ENCODE measurements at places on chromosomes 3 and 15.
A peak's percentile ranks its signal among the peaks of the same experiment; 100 is the strongest.

- DNase-seq: no peak
These were observed 66.4 kb upstream of the CCNL1 start for GRCh38 chr3:157226173-157226847.

DNA sequence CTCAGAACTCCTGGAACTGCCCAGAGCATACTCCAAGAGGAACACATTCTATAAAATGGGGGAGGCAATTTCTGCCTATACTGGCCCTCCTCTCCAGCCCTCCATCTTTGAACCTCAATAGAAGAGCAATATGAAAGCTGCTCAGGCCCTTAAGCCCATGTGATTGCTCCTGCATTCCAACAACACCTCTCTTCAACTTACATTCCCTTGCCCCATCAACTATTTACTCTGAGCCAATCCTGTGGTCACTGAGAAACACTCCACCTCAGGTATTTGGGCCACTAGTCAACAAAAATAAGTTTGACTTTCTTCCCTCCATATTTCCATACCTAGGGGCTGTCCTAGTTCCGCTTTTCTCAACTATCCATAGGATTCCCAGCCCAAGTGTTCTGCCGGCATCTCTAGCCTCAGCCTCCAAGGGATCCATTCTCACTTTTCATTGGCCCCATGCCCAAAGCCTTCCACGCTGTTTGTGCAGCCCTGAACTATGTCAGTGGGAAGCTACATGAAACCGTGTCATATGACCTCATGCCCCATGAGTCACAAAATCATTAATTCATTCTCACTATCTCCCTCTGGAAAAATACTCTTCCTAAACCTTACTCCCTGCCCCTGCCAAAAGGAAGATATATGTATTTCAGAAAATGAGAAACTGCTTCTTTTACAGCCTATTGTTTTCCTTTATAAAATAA lies 61.6 kb downstream of the GJD2 start:
- no peak for DNase-seq

DNA sequence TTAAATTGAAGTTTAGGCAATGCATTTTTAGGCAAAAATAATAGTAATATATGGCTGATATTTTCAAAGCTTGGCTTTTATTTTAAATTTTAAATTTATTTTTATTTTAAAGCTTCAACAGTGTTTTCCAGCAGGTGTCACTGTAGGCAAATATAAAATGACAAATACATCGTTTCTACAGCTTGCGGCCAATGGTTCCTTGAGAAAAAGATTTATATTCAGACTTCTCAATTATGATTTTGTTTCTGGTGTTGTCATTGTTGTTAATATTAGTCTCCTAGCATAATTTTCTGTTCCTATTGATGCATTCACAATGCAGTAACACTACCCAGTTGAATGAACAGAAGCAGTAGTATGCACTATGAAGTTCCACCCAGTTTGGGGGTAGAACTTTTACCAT lies 220.7 kb upstream of the DNAJC19 start:
- no peak for DNase-seq

DNA sequence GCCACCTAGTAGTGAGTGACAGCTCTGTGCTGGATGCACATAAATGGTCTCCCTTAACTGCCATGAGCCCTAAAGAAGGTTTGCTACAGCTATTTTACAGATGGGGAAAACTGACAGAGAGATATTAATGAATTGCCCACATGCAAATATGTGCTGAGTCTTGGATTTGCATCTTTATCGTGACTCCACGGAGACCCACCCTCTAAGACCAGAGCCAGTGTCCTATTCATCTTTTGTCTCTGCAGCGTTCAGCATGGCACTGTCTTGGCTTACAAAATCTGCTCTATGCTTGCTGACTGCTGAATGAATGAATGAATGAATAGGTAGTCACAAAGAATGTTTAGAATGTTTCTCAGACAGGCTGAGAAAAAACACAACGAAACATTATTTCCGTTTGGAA lies 48.3 kb downstream of the BTD start:
- no peak for DNase-seq

- DNase-seq: no peak
These were observed 99.2 kb upstream of the C3orf80 start for GRCh38 chr3:160126051-160126450.

DNA sequence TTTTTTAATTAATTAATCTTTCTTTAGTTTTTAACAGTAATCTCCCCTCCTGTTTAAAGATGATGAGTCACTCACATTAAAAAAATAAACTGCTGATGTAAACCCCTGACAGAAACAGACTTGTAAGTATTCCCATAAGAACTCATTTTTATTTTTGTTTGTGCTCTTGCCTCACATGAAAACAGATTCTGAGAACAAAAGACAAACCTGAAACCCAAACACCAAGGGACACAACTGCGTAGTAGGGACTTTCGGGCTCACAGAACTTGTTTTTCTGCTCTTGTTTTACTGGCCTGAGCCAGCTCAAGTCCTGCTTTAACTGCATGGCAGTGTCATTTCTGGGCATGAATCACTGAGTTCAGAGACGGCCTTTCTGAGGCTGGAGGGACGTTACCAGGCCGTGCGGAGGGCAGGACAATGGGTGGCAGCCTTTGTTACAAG lies 600.8 kb downstream of the FOXP1 start:
- DNase-seq: peak; percentile 56

GRCh38 chr3:17505856-17506255 lies 236.6 kb downstream of the TBC1D5 start:
- no peak for DNase-seq

DNA sequence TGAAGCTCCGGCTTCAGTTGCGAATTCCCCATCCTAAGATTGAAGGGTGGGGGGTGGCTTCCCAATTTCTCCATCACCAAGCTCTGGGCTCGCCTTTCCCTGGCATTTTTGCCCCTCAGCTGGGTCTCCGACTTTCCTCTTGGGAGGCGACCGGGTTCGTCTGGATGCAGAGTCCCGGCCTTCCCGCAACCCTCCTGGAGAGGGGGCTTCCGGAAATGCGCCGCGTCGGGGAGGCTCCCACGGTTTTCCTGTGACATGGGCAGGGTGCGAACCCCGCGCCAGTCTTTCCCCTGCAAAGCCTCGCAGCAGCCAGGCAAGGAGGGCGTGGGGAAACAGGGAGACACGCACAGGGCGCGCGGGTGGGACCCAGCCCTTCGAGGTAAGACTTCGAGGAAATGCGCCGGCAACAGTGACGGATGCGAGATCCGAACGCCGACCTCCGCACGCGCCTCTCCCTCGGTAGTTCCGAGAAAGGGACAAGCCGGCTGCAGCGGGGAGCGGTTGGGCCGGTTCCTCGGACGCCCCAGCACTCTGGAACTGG lies 466 bp upstream of the HCN4 start:
- DNase-seq: no peak

DNA sequence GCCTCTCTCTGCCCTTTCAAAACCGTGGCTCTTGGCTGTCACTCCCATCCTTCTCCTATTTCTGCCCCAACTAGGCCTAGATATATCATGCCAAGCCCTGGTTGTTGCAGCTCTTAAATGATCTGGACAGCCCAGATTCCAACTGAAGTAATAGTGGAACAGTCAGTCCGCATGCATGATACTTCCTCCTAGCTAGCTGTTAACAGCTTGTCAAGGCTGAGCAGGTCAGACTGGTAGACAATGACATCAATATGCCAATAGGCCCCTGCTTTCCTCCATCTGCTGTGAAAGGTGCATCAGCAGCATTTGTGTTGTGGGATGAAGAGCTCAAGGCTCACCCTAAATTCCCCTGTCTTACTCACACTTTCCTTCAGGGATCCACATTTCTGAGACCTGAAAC lies 527.7 kb upstream of the TGFBR2 start:
- no peak for DNase-seq

GRCh38 chr3:79968418-79968817 lies 200.6 kb upstream of the ROBO1 start:
- no peak for DNase-seq

DNA sequence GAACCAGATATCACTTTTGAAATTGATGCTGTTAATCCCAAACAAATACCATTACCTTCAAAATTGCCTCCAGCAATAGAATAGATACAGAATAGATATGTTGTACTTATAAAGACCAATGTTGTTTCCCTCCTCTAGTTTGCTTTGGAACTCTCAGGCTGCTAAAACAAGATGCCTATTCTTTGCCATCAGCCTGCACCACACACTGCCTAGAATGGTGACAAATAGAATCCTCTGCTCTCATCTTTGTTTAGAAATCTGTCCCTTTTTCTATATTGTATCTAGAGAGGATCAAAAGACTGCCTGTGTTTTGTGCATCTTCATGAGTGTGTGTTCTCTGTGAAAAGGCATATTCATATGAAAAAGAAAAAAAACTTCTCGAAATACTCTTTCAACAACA lies 349.2 kb upstream of the CCDC54 start:
- no peak for DNase-seq

DNA sequence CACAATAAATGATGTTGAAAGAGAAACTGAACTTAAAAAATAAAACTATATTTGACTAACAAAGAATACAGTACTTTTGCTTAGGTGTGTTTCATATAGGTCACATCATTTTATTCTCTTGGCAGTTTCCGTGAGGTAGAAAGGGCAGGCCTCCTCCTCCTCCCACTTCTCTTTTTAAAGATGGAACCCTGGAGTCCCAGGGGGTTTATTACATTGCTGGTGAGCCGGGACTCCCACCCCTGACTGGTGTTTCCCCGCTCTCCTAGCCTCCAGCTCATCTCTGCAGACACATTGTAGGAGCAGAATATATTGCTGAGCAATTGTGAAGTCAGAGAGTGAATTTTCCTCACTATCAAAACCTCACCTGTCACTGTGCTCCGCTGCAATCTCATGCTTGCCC lies 30.0 kb downstream of the ZDHHC23 start:
- DNase-seq: no peak

DNA sequence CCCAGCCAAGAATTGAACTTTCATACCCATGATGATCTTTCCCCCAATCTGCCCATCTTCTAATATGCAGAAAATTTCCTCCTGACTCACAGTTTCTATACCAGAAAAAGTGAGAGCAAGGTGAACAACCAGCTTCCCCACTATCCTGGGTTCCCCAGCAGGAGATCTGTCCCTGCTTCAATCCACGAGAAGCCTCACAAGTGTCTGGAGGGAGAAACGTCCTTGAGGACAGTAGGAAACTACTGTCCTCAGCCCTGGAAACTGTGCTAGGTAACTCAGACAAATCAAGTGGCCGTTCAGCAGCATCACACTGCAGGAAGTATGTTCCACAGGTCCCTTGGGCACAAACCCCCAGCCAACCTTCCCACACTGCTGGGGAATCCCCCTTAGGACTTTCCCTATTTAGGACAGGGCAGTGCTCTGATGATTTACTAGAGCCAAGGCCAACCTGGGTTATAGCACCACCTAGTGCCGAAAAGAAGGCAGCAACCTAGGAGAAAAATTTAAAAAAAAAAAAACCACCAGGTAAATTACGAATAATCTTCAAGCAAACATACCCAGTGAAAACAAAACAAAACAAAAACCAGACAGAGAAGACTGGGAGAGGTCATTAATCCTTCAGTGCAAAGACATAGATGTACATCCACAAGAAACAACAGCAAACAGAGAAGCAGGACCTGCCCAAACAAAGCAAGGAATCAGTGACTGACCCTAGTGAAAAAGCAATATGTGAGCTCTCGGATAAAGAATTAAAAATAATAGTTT lies 36.0 kb downstream of the MORC1 start:
- peak; percentile 2 for DNase-seq

DNA sequence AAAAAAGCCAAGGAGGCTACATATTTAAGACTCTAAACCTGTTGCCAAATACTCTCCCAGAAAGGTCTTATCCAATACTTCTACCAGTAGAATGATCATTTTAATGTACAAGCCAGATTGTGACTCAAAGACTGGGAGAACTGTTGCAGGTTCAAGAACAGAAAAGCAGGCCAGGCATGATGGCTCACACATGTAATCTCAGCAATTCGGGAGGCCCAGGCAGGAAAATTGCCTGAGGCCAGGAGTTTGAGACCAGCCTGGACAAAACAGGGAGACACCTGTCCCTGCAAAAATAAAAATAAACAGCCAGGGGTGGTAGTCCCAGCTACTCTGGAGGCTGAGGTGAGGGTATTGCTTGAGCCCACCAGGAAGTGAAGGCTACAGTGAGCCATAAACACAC lies 17.8 kb upstream of the THUMPD3 start:
- no peak for DNase-seq

DNA sequence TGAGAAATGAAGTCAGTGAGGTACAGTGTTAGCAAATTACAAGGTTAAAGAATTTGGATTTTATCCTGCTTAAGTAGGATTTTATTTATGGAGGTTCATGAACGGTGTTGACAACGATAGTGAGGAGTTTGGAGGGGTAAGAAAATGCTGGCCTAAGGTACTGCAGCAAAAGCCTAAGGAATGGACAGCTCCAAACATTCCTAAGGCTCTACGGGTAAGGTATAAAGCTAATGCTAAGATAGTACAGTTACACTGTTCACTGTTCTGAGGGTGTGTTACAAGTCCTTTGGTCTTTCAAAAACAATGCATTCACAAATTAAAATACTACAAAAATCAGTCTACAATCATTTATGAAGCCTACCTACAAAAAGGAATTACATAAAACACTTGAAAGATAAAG lies 7.3 kb downstream of the MTMR10 start:
- DNase-seq: no peak

DNA sequence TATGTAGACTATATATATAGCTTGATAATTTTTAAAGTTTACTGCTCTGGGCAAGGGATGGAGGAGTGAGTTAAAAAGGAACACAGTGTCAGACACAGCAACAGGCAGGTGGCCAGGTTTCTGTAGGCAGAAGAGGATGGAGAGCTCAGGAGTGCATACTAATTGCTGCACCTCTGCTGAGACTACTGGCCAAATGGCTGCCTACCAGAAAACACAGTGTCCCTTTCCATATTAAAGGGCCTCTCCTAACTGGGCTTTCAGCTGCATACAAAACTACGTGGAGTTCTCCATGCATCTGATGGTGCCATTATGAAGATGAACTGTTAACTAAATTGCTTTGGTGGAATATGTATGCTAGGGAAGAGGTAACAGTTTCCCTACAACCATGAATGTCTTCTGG lies 1.8 kb downstream of the ATP13A4 start:
- no peak for DNase-seq

DNA sequence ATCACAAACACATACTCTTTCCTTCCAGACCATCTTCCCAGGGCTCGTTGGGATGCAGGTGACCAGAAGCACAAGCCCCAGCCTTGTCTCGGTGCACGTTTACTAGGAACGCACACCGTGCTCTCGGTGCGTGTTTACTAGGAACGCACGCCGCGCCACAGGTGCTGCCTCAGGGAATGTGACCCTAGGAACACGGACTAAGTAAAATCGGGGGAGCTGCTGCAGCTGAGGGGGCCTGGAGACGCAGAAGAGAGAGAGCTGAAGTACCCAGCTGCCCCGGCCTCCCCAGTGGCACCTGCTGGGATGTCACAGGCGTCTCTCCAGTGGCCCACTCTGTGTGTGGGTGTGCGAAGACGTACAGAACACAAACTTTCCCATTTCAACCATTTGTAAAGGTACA lies 91.0 kb upstream of the SNRPA1 start:
- DNase-seq: no peak

DNA sequence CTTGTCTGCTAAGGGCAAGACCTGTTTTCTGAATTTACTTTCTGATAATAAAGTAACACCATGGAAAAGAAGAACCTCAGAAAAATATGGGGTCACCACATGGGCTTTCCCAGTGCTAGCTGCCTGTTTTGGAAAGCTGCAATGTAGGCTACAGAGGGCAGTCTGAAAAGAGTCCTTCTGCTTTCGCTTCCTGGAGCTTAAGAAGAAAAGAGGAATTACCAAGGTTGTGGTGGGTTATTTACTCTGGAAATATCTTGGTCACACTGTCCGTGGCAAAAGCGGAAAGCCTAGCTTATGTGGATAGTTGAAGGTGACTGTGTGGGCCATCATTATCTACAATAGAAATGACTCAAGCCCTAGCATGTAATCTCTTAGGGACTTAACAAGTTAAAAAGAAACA lies 31.7 kb upstream of the IP6K2 start:
- DNase-seq: no peak

Measured in HFF-Myc (cell line).